ENCODE measurements at places on chromosomes 1 and 21.

DNA sequence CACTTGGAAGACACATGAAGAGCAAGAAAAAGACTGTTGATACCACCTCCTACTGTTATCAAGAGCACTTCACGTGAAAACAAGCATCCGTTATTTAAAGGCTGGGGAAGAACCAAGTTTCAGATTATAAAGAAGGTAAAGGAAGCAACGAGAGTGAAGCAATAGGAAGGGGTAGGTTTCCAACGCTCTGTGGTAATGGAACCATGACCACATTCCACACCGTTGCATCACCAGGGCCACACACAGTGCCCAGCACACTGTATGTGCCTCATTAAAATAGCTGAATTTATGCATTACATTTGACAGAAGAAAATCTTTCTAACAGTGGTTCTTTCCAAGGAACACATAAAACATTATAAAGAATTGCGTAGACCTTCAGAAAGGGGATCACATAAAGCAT is 435.8 kb downstream of the MRPL39 start:
- DNase-seq = no peak

GRCh38 chr21:45130324-45130774 is 56.0 kb downstream of the ADARB1 start:
- no peak for DNase-seq

DNA sequence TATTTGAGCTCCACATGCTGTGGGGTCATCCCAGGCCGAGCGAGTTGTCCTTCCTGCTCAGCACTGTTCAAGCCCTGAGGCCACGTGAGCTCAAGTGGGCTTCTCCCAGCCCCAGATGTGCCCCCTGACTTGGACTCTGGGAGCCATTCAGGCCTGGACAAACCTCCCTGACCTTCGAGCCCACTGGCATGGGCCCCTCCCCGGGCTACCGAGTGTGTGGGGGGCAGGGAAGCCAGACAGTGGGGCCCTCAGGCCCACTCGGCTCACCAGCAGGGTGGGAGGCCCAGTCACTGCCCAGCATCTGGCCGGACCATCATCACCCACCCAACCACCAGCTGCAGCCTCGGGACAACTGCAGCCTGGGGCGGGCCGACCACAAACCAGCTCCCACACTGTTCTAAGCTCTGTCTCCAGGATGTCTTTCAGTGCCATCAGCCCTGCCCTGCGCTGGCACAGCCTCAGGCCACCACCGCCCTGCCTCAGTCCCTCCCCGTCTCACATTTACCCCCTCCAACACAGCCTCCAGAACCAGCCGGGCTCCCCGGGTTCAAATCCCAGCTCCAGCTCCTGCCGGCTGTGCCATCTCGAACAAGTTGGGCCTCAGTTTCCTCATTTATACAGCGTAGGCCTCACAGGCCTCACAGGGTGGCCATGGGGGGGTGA is 20.9 kb upstream of the PLEKHG5 start:
- no peak for DNase-seq

- DNase-seq = no peak
These were observed 423.0 kb downstream of the RPS6KC1 start for GRCh38 chr1:213474054-213474453.

DNA sequence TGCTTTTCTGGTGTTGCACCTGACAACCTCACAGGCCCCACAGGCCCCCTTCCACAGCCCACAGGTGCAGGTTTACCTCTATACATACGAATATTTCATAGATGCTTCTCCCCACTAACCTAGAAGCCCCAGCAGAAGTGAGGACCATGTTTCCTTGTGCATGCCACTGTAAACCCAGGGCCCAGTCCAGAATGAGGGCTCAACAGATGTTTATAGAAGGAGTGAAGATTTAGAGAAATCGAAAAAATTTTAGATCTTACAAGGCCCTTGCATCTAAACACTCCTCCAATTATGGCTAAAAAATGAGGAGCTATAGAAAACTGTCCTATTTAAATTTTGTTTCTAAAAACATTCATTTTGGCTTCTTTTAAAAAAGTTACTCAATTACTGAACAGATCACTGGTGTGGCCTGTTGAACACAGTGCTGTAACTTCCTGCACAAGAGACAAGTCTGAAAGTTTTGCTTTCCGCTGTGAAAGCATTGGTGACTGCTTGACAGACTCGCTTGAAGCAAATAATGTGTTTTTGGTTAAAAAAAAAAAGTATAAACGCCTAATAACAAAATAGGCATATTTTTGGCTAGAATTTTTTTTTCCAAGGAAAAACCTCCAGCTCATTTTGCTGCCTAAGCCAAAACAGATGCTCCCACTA is 1.2 kb downstream of the ABCB10 start:
- no peak for DNase-seq

- DNase-seq = no peak
These were observed 6.6 kb upstream of the MTFR1L start for GRCh38 chr1:25813071-25813733.

GRCh38 chr1:2337081-2337480 is 54.3 kb downstream of the MORN1 start:
- DNase-seq = no peak

- DNase-seq = no peak
These were observed 4.9 kb downstream of the POMGNT1 start for GRCh38 chr1:46193285-46193684.

GRCh38 chr1:37901191-37901892 is 42.0 kb upstream of the MTF1 start:
- DNase-seq = no peak

DNA sequence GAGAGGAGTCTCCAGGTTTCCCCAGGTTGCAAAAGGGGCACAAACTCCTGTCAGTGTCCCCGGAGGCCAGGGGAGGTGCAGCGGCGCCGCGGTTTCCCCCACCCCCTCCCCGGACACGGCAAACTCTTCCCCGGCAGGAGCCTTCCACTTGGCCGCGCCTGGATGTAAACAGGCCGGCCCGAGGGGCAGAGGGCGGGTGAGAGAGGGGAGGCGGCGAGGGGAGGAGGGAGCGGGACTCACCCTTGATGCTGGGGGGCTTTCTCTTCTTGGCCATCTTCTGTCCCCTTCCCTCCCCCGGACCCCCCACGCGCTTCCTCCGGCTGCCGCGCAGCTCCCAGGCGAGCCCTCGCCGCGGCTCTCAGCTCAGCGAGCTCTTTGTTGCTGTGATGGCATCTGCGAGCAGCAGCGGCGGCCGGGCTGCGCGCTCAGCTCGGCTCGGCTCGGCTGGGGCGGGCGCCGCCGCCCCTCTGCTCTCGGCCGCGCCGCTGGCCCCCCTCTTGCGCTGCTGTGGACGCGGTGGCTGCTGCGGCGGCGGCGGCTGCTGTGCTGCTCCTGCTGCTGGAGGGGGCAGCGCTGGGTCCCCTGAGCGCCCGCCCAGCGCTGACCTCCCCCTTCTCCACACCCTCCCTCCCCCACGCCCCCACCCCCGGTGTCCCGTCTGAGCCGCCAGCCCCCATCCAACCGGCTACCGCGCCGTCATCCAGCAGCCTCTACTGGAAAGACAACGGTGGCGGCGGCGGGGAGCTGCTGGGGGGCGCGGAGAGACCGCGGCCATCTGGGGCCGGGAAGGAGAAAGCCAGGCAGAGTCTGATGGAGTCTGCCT is 4.9 kb upstream of the SLC44A5 start:
- no peak for DNase-seq

- DNase-seq = no peak
These were observed 546 bp upstream of the ZNF697 start for GRCh38 chr1:119648620-119649004.

GRCh38 chr21:44822484-44823178 is 4.8 kb upstream of the SUMO3 start:
- DNase-seq = no peak

- no peak for DNase-seq
These were observed 15.6 kb downstream of the TPM3 start for GRCh38 chr1:154176337-154176736.
